Stimulated activated CD4-positive, alpha-beta T cell treated with anti-CD3 and anti-CD28 coated beads, TNF-alpha, amount 100 ng/mL, for 1 hour (primary cell): ENCODE measurements at places on chromosomes 11 and 22.

GRCh38 chr11:106249617-106250239, 172.3 kb downstream of the AASDHPPT start:
- no peak for DNase-seq

GRCh38 chr11:78210000-78210608, 21.4 kb downstream of the USP35 start:
- DNase-seq = no peak

DNA sequence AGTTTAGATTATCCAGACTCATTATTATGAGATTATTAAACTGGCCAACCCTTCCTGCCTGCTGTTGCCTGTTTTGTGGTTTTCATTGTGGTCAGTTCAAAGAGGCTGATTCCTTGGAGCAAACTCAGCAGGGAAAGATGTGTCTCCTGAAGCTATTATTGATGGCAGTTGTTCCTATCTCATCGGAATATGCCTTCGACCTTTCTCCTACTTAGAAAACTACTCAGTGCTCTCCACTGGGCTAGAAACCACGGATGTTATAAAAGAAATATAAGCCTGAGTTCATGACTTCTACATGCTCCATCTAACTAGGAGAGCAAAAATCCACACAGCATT, 80.2 kb upstream of the NAV2 start:
- DNase-seq = no peak

GRCh38 chr11:130237282-130238006, 77.3 kb downstream of the ZBTB44 start:
- DNase-seq = no peak

GRCh38 chr11:13784441-13784840, 116.0 kb downstream of the FAR1 start:
- no peak for DNase-seq

- no peak for DNase-seq
These were observed 35.8 kb upstream of the FIBIN start for GRCh38 chr11:26958005-26958701.

DNA sequence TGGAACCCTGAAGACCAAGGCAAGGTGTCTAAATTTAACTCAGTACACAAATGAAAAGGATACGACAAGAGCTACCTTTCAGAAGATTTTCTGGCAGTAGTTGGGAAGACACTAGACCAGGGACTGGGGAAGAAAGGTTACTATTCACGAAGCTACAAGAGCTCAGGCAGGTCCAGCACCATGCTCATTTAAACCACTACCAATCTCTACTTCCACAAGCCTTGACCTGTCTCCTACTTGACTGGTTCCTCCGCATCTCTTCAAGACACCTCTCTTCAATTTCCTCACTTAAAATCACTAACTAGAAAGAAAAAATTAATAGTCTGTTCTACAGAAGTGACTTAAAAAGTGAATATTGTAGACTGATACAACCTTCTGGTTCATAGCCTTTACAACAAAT, 22.9 kb downstream of the TCF20 start:
- DNase-seq = no peak

GRCh38 chr11:67500484-67500821, 4.7 kb downstream of the PITPNM1 start:
- no peak for DNase-seq

DNA sequence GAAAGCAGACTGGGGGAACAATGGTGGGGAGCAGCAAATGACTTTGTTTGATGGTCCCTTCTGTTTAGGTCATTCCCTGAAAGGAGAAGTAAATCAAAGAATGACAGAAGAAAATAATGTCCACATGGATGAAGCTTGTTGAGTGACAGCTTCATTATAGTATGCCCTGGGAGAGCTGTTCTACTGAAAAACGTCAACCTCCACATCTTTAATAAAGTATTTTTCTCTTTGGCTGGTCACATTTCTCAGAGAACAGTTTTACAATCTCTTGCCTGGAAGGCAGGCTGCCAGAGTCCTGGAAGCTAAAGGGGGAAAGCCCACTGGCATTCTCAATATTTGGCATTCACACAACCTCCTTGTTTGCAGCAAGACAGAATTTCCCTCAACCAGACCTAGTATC, 287.9 kb downstream of the SWAP70 start:
- DNase-seq = no peak

DNA sequence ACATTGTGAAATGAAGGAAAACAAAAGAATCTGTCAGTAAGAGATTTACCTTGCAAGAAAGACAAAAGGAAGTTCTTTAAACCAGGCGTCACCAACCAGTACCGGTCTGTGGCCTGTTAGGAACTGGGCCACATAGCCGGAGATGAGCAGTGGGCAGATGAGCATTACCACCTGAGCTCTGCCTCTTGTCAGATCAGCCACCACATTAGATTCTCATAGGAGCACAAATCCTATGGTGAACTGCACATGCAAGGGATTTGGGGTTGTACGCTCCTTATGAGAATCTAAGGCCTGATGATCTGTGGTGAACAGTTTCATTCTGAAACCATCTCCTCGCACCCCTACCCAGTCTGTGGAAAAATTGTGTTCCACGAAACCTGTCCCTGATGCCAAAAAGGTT, 108.2 kb downstream of the CYP2R1 start:
- DNase-seq = no peak

DNA sequence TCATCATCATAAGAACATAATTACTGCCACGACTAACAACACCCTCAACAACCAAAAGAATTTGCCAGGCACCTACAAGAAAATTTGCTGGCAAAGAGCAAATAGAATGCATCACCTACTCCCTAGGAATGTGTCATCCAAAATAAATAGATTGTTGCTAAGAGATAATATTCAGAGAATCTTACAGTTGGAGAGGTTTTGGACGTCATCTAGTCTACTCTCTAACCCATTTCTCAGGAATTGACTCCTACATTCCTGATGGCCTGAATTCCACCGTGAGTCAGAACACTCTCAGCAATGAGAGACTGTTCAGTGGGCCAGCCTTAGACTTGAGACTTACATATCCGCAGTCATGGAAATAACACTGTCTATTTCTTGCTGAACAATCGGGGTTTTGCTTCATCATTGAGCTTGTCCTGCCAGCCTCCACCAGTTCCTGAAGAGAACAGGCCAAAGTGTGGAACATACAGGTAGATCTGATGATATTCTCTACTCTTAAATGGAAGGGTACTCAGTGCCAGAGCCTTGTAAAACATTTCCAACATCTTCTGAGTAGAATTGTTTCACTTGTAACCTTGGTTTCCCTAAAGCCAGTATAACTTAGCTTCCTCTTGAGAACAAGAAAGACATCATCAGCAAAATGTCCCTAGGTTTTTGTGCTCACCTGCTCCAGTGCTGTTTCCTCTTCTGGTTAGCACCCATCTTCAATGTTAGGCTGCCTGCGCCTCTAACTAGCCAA, 8.3 kb downstream of the KIRREL3 start:
- no peak for DNase-seq

DNA sequence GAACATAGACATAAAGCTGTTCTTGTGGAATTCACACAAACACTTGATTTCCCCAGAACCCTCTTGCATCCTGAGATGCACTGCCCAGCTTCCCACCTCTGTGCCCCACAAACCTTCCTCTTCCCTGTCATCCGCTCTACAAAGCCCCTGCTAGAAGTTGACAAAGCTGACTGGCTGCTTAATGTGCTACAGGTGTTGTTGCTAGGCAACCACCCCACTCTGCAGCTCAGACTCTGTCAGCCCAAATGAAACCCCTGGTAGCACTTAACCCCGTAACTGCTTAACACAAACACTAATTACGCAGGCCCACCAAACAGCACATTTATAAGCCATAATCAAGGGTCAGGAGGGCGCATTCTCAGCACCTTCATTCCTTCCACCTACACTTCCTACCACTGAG, 172.0 kb upstream of the CADM1 start:
- DNase-seq = no peak

DNA sequence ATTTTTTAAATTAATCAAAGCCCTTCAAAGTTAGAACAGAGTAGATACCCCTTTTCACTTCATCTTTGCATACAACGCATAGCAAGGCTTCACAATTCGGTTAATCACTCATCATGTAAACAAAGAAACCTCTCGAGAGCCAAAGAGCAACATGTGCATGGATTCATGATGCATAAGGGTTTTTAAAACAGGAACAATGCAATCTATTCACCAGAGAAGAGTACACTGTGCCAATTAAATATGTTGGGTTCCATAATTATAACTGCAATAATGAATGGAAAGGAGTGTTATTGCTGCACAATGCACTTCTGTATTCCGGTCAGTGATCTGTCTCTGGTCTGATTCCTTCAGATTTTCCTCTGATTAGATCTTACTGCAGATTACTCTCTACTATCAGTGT, 45.3 kb downstream of the CADM1 start:
- DNase-seq = no peak

GRCh38 chr22:38286915-38287669, 14.3 kb upstream of the TMEM184B start:
- no peak for DNase-seq

- DNase-seq = no peak
These were observed 190.9 kb downstream of the KIRREL3 start for GRCh38 chr11:126809514-126810289.

DNA sequence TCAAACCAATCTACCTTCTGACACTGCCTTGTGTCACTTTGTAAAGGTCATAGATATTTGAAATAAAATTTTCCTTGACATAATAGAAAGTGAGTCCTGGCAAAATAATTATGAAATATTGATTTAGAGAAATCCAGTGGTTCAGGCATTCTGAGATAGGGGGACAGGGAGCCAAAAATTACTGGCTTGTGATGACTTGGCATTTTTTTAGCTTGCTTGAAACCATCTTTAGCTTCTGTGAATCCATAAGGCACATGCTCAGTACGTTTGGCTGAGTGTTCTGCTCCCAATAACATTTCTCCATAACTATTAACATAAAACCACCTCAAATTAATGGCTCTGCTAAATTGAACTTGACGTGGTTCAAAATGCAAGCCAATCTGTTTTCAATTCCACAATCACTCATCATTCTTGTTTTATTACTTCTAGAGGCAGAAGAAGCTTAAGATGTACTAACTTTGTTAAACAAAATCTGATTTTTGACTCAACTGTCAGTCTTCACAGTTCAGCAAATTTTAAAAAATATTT, 209.0 kb downstream of the LRRC4C start:
- no peak for DNase-seq

- no peak for DNase-seq
These were observed 531 bp upstream of the SOX6 start for GRCh38 chr11:16356761-16357393.

GRCh38 chr11:103714246-103714645, 322.2 kb upstream of the DDI1 start:
- no peak for DNase-seq
